Femur (tissue), 1 donor: ENCODE measurements at places on chromosomes 1 and 21.
A peak's percentile ranks its signal among the peaks of the same experiment; 100 is the strongest.

GRCh38 chr1:211352985-211353515 is 26.4 kb downstream of the TRAF5 start:
- DNase-seq: no peak

DNA sequence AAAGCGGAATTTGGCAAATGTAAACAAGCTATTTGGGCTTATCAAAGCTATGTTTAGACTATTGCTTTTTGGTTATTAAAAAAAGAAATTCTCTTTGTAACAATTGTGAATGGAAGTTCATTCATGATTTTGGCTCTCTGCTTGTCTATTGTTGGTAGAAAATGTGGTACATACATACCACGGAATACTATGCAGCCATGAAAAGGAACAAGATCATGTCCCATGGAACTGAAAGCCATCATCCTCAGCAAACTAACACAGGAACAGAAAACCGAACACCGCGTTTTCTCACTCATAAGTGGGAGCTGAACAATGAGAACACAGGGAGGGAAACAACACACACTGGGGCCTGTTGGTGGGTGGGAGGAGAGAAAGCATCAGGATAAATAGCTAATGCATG is 465.4 kb downstream of the SETD4 start:
- DNase-seq: no peak

GRCh38 chr1:171738911-171739310 is 3.0 kb downstream of the VAMP4 start:
- DNase-seq: no peak

DNA sequence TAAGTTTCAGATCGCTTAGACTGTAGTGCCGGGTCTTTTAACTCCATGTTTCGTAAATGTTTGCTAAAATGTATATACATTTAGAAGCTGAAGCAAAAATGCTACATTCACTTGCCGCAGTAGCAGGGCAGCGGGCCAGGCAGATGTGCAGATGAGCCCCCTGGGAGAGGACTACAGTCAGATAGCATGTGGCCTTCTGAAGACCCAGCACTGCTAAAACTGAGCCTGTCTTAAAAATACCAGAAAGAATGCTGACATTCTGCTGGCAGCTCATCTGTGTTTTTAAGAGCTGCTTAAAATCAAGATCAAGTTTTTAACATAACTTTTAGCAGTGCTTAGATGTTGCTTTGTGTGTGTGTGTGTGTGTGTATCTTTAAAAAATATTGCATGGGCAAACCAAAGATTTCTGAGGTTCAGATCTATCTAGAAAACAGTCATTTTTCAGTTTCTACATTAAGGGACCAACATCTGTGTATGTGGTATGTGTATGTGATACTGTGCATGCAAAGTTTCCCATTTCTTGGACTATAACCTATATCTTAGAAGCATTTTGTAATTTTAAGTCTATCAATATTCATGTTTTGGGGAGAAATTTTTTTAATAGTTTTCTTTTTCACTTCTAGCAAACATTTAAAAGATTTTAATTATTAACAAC is 31.7 kb downstream of the CHRM3 start:
- DNase-seq: no peak

GRCh38 chr1:6785728-6786505 is 663 bp downstream of the CAMTA1 start:
- DNase-seq: peak; percentile 65

- DNase-seq: no peak
These were observed 25.1 kb downstream of the WARS2 start for GRCh38 chr1:119115311-119115710.

- DNase-seq: no peak
These were observed 3.1 kb downstream of the CCDC190 start for GRCh38 chr1:162857850-162858249.

GRCh38 chr1:183580281-183580682 is 10.0 kb downstream of the NCF2 start:
- peak; percentile 76 for DNase-seq

GRCh38 chr21:46168659-46169386 is 13.4 kb upstream of the FTCD start:
- no peak for DNase-seq

DNA sequence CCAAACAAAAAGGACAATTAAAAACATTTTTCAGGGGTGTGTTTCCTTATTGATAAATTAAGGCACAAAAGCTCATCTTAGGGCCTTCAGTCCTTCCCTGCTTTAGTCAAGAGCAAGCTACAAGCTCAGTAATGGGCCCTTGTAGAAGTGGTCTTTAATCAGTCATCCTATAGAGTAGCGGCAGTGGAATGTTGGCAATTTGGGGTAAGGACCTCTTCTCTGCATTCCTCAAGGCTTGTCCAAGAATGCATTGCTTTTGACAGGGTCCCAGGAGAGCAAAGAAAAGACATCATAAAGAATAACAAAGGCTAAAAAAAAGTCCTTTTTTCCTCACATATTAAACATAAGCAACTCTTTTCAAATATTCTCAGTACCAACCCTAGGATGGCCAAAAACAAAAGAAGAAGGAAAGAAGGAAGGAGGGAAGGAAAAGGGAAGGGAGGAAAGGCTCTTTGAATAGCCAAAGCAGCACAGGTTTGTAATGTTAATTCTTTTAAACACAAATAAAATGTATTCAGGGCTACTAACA is 27.3 kb upstream of the CAMK1G start:
- no peak for DNase-seq

- no peak for DNase-seq
These were observed 91.7 kb upstream of the IVNS1ABP start for GRCh38 chr1:185408700-185409270.

DNA sequence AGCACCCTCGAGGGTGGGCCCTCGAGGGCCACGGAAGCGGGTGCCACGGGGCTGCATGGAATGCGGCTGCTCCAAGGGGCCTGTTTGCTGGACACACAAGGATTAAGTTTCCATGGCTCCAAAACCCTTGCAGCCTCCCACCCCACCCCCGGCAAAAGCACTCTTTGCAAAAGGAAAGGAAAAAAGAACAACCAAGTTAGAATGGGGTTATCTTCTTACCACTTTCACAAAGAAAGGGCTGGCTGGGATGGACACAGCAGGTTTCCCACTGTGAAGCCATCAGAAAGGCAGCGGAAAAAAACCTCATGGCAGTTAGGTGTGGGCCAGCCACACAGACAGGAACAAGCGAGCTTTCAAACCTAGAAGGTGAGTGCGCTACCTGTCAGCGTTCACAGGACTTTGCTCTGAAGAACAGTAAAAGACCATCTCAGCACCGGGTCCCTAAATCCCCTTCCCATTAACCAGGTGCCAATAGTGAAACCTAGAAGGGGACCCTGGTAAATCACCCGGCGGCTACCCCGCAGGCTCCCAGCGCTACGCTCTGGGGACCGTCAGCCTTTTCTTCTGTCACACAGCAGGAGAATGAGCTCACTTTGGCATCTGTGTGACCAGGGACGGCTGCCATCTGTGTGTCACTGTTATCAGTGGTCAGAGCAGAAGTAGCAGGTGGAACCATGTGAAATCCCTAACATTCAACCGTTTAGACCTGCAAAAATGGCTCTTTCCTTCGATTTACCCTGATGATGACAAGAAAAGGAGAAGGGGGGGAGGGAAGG is 93.0 kb downstream of the SIM2 start:
- no peak for DNase-seq

DNA sequence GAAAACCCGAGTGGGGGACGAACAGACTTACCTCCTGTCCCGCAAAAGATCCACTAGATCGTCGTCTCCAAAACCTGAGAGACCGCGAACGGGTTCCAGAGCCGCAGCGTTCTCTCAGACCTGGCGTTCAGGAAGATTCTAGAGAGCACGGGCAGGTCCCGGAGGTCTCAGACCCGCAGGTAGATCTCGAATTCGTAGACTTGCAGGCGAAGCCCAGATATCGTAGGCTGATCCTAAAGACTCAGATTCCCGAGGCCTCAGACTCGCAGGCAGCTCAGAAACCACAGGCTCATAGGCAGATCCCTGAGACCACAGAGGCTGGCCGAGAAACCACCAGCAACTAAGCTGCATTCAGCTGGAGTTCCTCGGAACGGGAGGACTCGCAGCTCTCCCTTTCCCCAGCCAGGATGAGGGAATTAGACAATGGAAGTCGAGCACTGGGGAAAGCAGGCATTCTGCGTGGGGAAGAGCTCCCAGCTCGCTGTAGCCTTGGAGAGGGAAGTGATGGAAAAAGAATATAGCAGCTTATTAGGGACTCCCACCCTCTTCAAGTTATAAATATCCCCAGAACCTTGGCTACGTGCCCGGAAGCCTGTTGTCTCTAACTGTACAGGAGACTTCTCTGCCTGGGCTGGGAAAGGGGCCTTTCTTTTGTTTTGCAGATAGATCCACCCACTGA is at the start of gene ZNF436:
ZNF436 (minus strand) TSS at position 502 of the 679 bp plus-strand sequence. CDS start 1,831 bp downstream, outside the sequence.
- peak; percentile 94 for DNase-seq

- DNase-seq: no peak
These were observed 37.6 kb upstream of the DPT start for GRCh38 chr1:168766568-168766967.

GRCh38 chr1:237042526-237042891 is 525 bp downstream of the RYR2 start:
- no peak for DNase-seq

- no peak for DNase-seq
These were observed 186.3 kb downstream of the NFIA start for GRCh38 chr1:61268546-61269240.

DNA sequence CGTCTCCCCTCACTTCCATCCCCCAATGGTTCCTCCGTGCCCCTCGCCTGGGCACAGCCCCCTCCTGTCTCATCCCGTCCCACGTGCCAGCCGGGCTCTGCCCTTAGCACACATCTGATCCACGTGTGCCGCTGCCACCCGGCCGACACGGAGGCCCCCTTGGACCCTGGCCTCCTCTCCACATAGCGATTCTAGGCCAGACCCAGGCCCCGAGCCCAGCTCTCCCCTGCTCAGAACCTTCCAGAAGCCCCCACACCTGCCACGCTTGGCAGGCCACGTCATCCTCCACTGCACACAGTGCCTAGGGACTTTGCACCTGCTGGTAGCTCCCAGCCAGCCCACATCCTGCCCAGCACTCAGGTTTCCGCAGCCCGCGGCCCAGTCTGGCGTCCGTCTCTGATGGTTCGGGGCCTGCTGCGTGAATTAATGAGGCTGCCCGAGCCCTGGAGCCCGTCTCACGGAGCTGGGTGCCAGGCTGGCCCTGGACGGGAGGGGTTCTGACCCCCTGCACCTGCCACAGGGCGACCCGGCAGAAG is 20.1 kb downstream of the PLCH2 start:
- no peak for DNase-seq

DNA sequence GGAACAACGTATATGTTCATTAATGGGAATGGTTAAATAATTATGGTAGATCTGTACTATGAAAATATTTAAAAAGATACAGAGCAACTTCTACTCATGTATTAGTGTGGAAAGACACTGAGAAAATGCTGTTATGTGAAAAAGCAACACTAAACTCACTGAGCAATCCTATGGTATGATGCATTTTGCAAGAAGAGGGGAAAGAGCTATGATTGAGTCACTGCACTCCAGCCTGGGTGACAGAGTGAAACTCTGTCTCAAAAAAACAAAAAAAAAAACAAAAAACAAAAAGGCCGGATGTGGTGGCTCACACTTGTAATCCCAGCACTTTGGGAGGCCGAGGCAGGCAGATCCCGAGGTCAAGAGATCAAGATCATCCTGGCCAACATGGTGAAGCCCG is 44.4 kb downstream of the ATP5PO start:
- DNase-seq: no peak

GRCh38 chr1:84406346-84406861 is 8.1 kb downstream of the DNASE2B start:
- DNase-seq: no peak

- no peak for DNase-seq
These were observed 19.3 kb upstream of the FOXO6 start for GRCh38 chr1:41341772-41342562.

DNA sequence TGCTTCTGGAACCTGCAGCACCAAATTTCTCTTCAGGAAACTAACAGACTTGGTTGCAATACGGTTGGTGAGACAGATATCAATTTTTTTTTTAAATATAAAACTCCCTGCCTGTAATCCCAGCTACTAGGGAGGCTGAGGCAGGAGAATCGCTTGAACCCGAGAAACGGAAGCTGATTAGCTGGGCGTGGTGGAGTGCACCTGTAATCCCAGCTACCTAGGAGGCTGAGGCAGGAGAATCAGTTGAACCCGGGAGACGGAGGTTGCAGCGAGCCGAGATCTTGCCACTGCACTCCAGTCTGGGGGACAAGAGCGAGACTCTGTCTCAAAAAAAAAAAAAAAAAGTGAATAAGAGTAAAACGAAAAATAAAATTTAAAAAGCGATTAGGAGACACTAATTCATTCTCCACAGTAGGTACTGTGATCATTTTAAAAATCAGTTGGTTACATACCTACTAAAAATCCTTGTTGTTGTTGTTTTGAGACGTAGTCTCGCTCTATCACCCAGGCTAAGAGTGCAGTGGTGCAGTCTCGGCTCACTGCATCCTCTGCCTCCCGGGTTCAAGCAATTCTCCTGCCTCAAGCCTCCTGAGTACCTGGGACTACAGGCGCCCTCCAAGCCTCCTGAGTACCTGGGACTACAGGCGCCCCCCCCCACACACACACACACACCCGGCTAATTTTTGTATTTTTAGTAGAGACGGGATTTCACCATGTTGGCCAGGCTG is 796 bp upstream of the RBM8A start:
- no peak for DNase-seq

GRCh38 chr1:225257081-225257480 is 170.8 kb downstream of the LBR start:
- DNase-seq: no peak

- DNase-seq: no peak
These were observed 33.3 kb upstream of the PGBD5 start for GRCh38 chr1:230459465-230459864.

- DNase-seq: no peak
These were observed 81.1 kb downstream of the LHX4 start for GRCh38 chr1:180311011-180311730.

DNA sequence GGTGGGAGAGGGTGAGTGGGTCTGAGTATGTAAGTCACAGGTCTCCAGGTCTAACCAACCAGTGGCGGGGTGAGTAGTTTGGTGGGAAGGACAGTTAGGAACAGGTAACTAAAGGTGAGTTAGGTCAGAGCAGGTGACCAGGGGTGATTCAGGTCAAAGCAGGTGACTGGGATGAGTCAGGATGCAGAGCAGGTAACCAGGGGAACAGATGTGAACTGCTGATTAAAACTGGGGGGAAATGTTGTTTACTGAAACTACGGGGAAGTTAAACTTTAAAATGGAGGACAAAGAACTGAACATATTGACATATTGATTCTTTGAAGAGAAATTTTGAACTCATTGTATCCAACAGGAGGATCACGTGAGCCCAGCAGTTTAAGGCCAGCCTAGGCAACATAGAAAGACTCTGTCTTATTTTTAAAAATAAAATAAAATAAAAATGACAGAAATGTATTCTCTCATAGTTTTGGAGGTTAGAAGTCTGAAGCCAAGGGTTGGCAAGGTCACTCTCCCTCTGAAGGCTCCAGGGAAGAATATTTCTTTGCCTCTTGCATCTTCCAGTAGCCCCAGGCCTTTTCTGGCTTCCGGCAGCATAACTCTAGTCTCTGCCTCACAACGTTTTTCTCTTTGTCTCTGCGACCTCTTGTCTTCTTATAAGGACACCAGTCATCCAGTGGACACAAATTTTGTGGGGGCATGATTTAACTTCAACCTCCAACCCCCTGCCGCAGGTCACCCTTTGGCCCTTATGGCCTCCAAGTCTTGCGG is 64.3 kb upstream of the TINAGL1 start:
- DNase-seq: no peak
